ENCODE measurements at places on chromosomes 3 and 15.

DNA sequence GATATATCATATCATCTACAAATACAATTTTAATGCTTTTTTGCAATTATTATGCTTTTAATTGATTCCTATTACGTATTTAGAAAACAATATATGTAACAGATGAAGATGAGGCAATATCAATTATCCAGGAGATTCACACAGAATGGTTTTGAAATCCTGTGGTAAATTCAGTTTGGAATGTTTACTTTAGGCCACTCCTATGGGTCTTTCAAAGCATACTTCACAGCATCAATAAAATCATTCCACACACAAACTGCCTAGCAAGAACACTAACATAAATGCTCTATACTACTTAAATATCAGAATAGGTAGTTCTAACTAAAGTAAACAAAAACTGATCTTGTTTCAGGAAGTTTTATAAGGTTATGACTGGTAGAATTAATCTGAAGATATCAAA, 90.5 kb downstream of the FAM227B start:
- H3K4me1 ChIP-seq, result no peaks in the 10 kb centered on the region
- H3K27me3 ChIP-seq, result no peaks in the 10 kb centered on the region
- no peak overlapping the region for H3K27ac ChIP-seq
- DNase-seq, result no peak

DNA sequence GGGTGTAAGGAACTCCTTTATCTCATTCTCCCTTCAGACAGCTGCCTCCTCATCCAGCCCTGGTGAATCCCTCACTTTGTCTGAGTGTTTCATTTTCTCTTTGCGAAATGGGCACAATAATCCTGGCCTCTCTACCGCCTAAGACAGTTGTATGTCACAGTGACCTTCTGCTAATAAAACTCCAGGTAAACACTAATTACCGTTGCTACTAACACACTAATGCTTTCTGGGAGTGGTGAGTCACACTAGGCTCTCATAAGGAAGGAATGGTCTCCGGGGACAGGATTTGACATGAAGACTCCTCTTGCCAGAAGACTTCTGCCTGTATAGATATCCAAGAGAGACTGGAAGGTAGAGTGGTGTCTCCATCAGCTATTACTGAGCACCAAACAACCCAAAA, 71.7 kb upstream of the SNRK start:
- no peaks in the 10 kb centered on the region for H3K4me1 ChIP-seq
- no peaks in the 10 kb centered on the region for H3K27me3 ChIP-seq
- no peak overlapping the region for H3K27ac ChIP-seq
- no peaks in the 10 kb centered on the region for H3K36me3 ChIP-seq
- no peak for DNase-seq
- no peak overlapping the region for H3K4me3 ChIP-seq

GRCh38 chr15:23570486-23570885, 5.0 kb downstream of the MKRN3 start:
- H3K4me1 ChIP-seq, result no peaks in the 10 kb centered on the region
- H3K27ac ChIP-seq, result no peak overlapping the region
- no peak overlapping the region for H3K4me3 ChIP-seq
- H3K36me3 ChIP-seq, result peaks cover 11% of the 10 kb centered on the region
- no peaks in the 10 kb centered on the region for H3K27me3 ChIP-seq

GRCh38 chr15:92142242-92143232, 251.1 kb upstream of the ST8SIA2 start:
- H3K4me1 ChIP-seq, result no peaks in the 10 kb centered on the region
- DNase-seq, result no peak
- no peaks in the 10 kb centered on the region for H3K36me3 ChIP-seq
- H3K27ac ChIP-seq, result no peak overlapping the region
- no peak overlapping the region for H3K4me3 ChIP-seq

DNA sequence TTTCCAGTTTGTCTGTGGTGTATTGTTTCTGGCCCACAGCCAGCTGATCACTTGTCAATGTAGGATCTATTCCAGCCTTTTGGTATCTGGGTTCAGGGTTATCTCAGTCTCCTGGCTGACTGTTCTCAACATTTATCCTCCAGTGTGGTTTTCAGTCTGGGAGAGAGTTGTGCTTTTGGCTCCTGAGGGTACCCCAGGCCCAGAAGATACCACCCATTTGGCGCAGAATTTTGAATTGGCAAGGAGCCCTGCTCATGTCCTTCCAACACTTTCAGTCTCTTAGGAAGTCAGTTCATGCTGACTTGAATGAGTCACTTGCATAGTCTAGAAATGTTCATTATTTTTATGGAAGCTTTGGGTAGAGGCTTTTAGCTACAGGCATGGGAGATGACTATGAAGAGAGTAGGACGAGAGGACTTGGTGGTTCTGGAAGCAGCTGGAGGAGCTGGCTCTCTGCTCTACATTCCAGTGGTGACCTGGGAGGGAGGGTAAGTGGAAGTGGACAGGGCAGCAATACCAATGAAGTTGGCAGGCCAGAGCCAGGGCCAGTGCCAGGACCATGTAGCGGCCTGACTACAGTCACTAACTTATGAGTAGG, 7.2 kb downstream of the POLR2H start:
- no peaks in the 10 kb centered on the region for H3K27me3 ChIP-seq
- no peak for DNase-seq

GRCh38 chr15:69663982-69664381, 211.4 kb downstream of the RPLP1 start:
- H3K4me1 ChIP-seq, result peaks cover 22% of the 10 kb centered on the region
- no peak for DNase-seq
- no peak overlapping the region for H3K27ac ChIP-seq
- H3K4me3 ChIP-seq, result no peak overlapping the region
- H3K27me3 ChIP-seq, result peaks cover 13% of the 10 kb centered on the region
- H3K36me3 ChIP-seq, result no peaks in the 10 kb centered on the region

- H3K27ac ChIP-seq, result no peak overlapping the region
- H3K36me3 ChIP-seq, result no peaks in the 10 kb centered on the region
- H3K4me1 ChIP-seq, result no peaks in the 10 kb centered on the region
- no peak overlapping the region for H3K4me3 ChIP-seq
Measured at GRCh38 chr3:116958291-116958690, 248.7 kb downstream of the TUSC7 start.

GRCh38 chr3:116808725-116809124, 99.1 kb downstream of the TUSC7 start:
- no peaks in the 10 kb centered on the region for H3K4me1 ChIP-seq
- no peak overlapping the region for H3K4me3 ChIP-seq
- no peaks in the 10 kb centered on the region for H3K36me3 ChIP-seq
- no peak for DNase-seq
- no peaks in the 10 kb centered on the region for H3K27me3 ChIP-seq
- H3K27ac ChIP-seq, result no peak overlapping the region

- H3K27me3 ChIP-seq, result no peaks in the 10 kb centered on the region
- no peak overlapping the region for H3K27ac ChIP-seq
- H3K4me1 ChIP-seq, result no peaks in the 10 kb centered on the region
- no peak overlapping the region for H3K4me3 ChIP-seq
- no peaks in the 10 kb centered on the region for H3K36me3 ChIP-seq
Measured at GRCh38 chr3:140408252-140408651, 269.6 kb upstream of the TRIM42 start.

GRCh38 chr3:194061421-194062030, 74.4 kb upstream of the HES1 start:
- no peaks in the 10 kb centered on the region for H3K4me1 ChIP-seq
- H3K27ac ChIP-seq, result no peak overlapping the region
- no peaks in the 10 kb centered on the region for H3K36me3 ChIP-seq
- no peak overlapping the region for H3K4me3 ChIP-seq
- no peaks in the 10 kb centered on the region for H3K27me3 ChIP-seq

DNA sequence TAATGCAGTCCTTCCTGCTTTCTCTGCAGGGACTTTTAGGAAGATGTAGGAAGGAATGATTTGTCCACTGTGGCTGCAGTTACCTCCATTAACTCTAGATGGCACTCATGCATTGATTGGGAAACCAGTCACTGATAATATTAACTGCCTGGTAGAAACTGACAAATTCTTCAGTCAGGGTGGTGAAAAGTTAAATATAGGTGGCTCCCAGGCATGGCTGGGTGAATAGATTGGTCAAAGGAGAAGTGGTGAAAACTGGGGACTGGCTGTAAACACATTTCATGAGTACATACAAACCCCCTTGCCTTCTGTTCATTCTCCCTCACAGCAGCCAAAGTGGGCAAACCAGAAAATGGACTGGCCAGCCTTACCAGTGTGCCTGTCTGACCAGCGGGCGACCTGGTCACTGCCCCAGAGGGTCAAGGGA, 333.4 kb downstream of the THSD4 start:
- peaks cover 27% of the 10 kb centered on the region for H3K4me1 ChIP-seq
- H3K27me3 ChIP-seq, result no peaks in the 10 kb centered on the region
- no peak overlapping the region for H3K4me3 ChIP-seq
- H3K36me3 ChIP-seq, result no peaks in the 10 kb centered on the region

- H3K36me3 ChIP-seq, result no peaks in the 10 kb centered on the region
- no peaks in the 10 kb centered on the region for H3K27me3 ChIP-seq
- H3K4me3 ChIP-seq, result no peak overlapping the region
- DNase-seq, result peak; percentile 59
- peaks cover 17% of the 10 kb centered on the region for H3K4me1 ChIP-seq
Measured at GRCh38 chr3:45055411-45056143, 29.5 kb downstream of the CLEC3B start.

DNA sequence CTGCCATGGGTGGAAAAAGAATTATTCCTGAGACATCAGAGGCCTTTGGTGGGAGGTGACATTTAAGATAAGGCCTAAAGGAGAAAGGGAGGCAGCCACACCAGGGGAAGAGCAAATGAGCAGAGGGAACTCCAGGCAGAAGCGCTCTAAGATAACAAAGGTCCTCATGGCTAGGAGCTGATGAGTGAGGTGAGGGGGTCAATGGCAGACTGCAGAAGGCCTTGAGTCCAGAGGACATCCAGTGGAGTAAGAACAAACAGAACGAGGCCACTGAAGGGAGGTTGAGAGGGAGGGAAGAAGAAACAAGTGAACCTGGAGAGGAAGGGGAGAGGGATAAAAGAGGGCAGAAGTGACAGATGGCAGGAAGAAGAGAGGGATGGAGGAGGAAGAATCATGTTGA, 97.3 kb downstream of the CTNNB1 start:
- no peak for DNase-seq
- no peaks in the 10 kb centered on the region for H3K36me3 ChIP-seq
- H3K4me1 ChIP-seq, result no peaks in the 10 kb centered on the region
- no peaks in the 10 kb centered on the region for H3K27me3 ChIP-seq

GRCh38 chr3:71498543-71498942, 85.0 kb downstream of the FOXP1 start:
- H3K4me1 ChIP-seq, result peaks cover 8% of the 10 kb centered on the region
- no peak for DNase-seq
- no peak overlapping the region for H3K27ac ChIP-seq
- H3K27me3 ChIP-seq, result no peaks in the 10 kb centered on the region
- no peak overlapping the region for H3K4me3 ChIP-seq

- DNase-seq, result no peak
- H3K36me3 ChIP-seq, result no peaks in the 10 kb centered on the region
- no peak overlapping the region for H3K4me3 ChIP-seq
- no peaks in the 10 kb centered on the region for H3K27me3 ChIP-seq
- H3K27ac ChIP-seq, result no peak overlapping the region
Measured at GRCh38 chr3:44074181-44074580, 167.5 kb upstream of the TOPAZ1 start.

DNA sequence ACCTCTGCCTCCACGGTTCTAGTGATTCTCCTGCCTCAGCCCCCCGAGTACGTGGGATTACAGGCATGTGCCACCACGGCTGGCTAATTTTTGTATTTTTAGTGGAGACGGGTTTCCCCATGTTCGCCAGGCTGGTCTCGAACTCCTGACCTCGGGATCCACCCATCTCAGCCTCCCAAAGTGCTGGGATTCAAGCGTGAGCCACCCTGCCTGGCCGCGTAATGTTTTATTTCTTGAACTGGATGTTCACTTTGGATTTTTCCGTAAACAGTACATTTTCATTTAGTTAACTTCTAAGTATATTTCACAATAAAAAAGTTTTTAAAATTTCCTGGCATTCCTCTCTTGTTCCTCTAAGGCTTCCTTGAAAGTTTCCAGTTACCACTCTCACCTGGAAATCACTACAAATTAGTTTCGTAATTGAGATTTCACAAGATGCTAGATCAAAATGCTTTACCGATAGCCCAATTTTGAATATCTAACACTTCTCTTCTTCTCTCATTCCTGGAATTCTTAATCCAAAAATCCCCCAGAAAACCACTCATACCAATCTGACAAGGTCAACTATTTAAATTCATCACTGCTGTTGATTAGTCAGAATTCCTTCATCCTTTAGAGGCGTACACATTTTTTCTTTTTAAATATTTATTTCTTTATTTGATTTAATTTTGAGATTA, 44.7 kb upstream of the INO80 start:
- H3K4me1 ChIP-seq, result peaks cover 13% of the 10 kb centered on the region
- H3K27ac ChIP-seq, result peak overlapping the region; percentile 52
- no peaks in the 10 kb centered on the region for H3K27me3 ChIP-seq
- DNase-seq, result no peak

GRCh38 chr3:26505399-26505798, 117.2 kb upstream of the LRRC3B start:
- no peaks in the 10 kb centered on the region for H3K36me3 ChIP-seq
- DNase-seq, result no peak
- H3K27me3 ChIP-seq, result no peaks in the 10 kb centered on the region
- no peaks in the 10 kb centered on the region for H3K4me1 ChIP-seq
- H3K27ac ChIP-seq, result no peak overlapping the region

DNA sequence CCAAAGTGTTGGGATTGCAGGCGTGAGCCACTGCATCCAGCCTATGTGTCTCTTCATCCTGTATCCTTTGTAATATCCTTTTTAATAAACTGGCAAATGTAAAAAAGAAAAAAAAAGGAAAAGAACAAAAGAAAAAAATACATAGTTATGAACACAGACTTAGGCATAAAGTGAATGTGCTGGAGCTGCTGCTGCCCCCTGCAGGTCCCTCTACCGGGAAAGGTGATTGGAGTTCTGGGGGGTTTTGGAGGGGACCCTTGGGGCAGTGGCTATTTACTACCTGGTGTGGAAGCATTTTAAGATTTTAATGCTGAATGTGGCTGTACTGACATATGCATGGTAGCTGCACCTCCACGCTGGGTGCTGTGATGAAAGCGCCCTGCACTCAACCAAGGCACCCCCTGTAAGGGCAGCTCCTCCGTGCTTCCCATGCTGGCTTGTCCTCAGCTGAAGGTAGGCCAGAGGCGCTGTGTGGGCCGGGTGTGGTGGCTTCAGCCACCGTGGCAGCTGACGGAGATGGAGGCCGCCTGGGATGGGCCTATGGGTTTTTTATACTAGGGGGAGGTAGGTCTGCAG, 49.9 kb downstream of the RPLP1 start:
- H3K4me3 ChIP-seq, result no peak overlapping the region
- H3K27ac ChIP-seq, result no peak overlapping the region
- H3K27me3 ChIP-seq, result no peaks in the 10 kb centered on the region

GRCh38 chr3:113232342-113232741, 21.0 kb downstream of the BOC start:
- H3K36me3 ChIP-seq, result no peaks in the 10 kb centered on the region
- DNase-seq, result no peak
- peak overlapping the region; percentile 70 for H3K27ac ChIP-seq
- H3K4me3 ChIP-seq, result no peak overlapping the region

DNA sequence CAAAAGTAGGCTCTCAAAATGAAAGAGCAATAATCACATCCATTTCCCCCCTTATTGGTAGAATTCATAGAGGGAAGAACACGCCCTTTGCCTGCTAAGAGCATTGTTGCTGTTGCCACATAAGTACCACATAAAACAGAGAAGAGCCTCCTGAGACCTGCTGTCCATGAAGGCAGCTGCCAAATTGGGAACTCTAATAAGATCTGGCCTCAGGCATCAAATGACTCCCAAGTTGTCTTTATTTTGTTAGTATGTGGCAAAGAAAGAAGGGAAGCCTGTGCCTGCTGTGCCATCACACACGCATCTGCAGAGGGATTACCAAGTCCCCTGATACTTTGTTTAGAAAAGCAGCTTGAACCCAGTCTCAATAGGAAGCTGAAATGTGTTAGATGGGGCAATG, 23.9 kb downstream of the VGLL3 start:
- H3K27ac ChIP-seq, result no peak overlapping the region
- no peaks in the 10 kb centered on the region for H3K4me1 ChIP-seq
- no peaks in the 10 kb centered on the region for H3K36me3 ChIP-seq

All from SK-N-SH (cell line).